NCI-H524 (cell line): ENCODE measurements at places on chromosomes 7 and 10.

DNA sequence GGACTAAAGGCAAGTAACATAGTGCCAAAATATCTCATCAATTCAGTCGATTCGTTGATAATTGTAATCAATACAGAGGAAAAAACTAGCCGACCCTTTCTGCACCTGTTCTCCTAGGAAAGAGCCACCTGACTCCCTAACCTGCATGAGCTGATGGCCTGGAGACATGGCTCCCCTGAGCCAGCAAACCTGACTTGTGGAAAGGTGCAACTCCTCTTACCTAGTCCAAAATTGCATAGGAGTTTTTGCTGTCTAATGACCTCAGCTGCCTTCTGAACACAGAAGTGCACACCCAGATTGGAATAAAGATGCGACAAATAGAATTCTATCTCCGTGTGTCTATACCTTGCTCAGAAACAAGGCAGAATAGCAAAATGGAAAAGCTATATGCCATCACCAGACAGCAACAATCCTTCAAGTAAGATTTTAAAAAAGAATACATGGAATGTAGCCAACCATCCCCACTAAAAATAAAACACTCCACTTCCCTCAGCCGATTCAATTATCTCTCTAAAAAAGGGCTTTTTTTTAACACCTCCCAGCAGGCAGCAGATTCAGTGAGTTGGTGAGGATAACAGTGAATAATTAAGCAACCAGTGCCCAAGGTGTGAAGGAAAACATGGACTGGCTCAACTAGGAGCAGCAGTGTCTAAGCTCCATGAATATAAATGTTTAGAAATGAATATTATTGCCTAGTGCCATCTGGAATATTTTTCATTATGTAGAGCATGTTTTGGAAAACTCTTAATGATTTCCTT is 26.6 kb upstream of the LMTK2 start:
- no peak for DNase-seq

GRCh38 chr10:97023401-97024167 is 162.2 kb downstream of the SLIT1 start:
- no peak for DNase-seq

- DNase-seq, result no peak
Measured at GRCh38 chr10:828191-828590, 103.3 kb downstream of the LARP4B start.

- DNase-seq, result no peak
Measured at GRCh38 chr7:65233409-65234034, 140.1 kb upstream of the ZNF92 start.

DNA sequence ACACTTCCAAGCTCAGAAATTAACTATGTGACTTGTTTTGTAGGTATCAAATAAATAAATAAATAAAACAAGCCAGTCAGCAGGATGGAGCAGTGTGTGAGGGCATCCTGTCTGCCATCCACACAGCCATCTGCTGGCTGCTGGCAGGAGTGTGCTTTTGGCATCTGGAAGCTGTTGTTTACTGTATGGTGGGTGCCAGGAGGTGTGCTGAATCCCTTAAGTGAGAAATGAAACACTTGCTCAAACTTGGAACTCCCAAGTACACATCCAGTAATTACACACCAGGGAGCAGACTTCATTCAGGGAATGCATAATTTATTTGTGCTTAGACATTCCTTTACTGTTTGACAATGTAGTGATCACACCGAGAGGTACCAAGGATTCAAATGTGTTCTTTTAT is 16.9 kb upstream of the TAX1BP1 start:
- DNase-seq, result peak; percentile 47

GRCh38 chr10:88041243-88042159 is 178.1 kb downstream of the PTEN start:
- DNase-seq, result no peak

DNA sequence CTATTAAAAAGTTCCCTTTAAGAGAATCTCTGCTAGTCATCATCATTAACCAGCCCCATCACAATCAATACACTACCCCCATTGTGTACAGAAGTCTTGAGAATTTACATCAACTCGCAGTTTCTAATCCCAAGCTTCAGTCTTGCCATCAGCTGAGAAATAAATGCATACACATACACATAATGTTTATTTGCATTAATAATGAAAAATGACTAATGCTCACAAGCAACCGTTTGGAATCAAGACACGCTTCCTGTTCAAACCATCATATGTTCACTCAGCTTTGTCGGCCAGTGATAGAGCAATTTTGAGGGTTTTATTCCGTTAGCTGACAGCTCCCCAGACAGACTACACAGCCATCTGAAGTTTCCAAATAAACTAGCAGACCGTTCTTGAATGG is 287.1 kb downstream of the SFMBT2 start:
- DNase-seq, result no peak

DNA sequence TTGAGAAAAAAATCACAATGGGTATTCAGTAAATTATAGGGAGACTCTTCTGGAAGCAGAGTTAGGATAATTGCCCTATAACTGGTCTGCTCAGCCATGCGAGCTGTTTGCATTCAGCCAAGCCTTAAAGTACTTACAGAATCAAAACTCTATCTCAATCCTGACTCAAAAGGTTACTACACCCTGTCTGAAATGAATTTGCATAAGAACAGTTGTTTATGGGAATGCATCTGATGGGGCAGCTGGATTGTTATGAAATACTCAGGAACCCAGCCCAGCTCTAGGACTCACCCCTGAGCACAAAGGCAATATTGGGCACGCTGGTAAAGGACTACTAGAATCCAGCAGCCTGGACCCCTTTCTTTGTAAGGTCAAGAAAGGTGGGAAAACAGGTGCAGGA is 38.8 kb downstream of the AKR1B15 start:
- no peak for DNase-seq

DNA sequence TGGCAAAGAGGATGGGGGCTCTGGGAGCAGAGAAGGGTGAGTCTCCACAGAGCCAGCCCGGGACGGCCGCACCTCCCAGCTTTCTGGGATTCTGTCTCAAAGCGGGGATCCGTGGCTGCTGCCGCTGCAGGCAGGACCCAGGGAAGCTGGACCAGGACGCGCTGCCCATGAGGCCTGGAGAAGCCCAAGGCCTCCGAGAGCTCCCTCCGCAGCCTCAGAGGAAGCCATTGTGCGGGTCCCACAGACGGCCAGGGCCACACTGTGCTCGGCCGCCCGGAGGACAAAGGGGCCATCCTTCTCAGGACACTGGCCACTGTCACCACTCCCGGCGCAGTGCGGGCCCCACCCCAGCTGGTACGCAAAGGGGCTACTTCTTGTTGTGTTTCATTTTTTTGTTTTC is 79.3 kb upstream of the PDGFA start:
- DNase-seq, result no peak

DNA sequence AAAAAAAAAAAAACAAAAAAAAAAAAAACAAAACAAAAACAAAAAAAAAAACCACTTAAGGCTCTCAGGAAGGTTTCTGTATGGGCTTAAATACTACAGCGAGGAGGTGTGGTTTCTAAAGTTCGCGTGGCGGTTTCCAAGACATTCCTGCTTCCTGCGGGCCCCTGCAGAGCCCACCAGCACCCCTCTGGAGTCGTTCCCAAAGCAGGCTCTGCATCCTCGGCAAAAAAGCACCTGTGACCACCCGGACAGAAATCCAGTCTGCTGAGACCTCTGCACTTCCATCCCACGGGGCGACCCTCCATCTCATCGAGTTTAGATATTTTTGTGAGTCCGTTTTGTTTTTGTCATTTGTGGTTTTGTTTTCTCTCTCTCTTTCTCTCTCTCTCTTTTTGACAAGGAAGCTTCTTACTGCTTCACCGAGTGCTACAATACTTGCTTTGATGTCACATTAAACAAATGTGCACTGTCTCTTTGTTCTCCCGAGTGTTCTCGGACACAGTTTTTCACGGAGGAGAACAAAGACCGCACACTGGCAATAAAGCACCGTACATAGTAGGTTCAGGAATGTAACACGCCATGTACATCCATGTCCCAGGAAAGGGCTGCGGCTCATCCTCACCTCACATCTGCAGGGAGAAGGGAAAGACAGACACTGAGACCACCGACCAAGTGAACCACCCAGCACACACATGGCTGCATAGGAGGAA is 21.5 kb downstream of the PDGFA start:
- no peak for DNase-seq

- no peak for DNase-seq
Measured at GRCh38 chr7:91127959-91128358, 136.3 kb upstream of the FZD1 start.

GRCh38 chr7:139355320-139355719 is 4.4 kb upstream of the LUC7L2 start:
- DNase-seq, result no peak

DNA sequence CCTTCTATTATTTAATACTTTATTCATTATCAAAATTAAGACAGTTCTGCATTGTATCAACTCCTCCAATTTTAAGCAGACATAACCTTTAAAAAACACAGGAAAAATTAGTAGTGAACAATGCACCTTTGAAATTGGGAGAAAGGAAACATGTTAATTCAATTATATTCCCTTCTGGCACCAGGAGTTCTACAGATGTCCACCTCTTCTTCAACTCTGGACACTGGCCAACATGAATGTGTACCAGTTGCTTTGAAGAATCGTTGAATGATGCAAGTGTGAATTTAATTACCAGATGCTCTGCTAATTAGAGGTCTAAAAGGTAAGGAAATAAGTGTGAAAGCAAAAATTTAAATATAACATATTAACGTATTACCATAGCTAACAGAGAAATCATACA is 206.7 kb upstream of the IGFBP3 start:
- DNase-seq, result peak; percentile 31

- DNase-seq, result no peak
Measured at GRCh38 chr7:141676618-141677017, 25.3 kb downstream of the DENND11 start.

GRCh38 chr7:91941450-91941849 is 788 bp downstream of the AKAP9 start:
- DNase-seq, result peak; percentile 83

GRCh38 chr10:11504566-11505285 is 106.7 kb downstream of the USP6NL start:
- DNase-seq, result no peak

GRCh38 chr10:18400201-18400905 is 251.0 kb downstream of the NSUN6 start:
- peak; percentile 61 for DNase-seq
